NCI-H187 treated with DMSO at 0.1 percent for 48 hours (cell line): ENCODE measurements at places on chromosomes 11 and 22.

- no peak for DNase-seq
These were observed 149.1 kb downstream of the DSCAML1 start for GRCh38 chr11:117647872-117648271.

DNA sequence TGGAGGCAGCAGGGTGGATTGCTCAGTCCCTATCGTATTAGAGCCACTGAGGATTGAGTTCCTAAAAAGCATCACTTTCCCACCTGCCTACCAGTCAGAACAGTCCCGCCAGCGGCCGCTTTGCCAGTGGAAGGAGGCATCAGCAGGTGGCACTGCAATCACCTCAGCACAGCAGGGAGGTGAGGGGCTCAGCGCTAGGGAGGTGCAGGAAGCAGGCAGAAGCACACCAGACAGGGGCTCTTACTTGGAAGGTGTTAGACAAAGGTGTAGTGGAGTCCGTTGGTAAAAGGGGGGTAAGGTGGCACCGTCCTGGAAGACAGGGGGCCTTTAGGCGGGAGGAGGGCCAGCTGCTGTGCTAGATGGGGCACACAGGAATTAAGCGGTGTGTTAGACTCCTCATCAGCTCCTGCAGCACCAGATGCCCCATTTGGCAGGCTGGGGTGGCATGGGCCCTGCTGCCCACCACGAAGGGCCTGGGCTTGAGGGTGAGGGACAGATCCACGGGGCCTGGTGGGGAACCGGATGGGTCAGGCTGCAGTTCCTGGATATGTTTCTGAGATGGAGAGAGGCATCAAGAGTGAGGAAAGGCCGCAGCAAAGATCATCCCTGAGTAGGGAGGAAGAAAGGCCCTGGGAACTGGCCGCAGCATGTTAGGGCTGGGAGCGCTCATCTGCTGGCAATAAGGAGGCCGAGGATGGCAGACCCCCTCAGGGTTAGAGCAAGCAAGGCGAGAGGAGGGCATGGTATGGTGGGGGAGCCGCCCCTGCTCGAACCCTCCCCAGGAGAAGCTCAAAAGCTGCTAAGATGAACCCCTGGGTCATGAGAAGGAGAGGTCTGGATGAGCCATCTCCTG, 42.5 kb downstream of the C11orf58 start:
- no peak for DNase-seq

GRCh38 chr22:48404801-48405447, 1422.7 kb downstream of the BRD1 start:
- no peak for DNase-seq

DNA sequence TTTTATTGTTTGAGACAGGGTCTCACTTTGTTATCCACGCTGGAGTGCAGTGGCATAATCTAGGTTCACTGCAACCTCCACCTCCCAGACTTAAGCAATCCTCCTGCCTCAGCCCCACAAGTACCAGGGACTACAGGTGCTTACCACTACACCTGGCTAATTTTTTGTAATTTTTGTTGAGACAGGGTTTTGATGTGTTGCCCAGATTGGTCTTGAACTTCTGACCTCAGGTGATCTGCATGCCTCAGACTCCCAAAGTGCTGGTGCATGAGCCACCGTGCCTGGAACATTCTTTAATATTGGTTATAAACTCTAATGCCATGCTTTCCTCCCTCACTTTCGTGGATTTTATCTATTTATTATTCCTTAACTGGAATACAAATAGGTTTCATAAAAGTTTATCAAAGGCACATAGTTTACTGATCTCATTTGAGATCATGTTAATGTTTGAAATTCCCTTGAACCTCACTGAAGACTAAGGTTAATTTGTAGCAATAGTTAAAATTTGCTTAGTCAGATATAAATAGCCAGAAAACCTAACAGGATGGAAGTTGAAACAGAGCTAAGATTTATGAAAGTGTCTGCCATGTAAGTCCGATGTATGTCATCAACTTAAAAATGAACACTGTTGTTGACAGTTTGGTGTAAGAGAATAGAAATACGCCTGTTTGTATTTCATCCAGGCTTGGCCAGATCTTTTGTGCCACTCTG, 27.6 kb downstream of the KDM2A start:
- no peak for DNase-seq

GRCh38 chr11:56716379-56716854, 17.5 kb downstream of the OR9G1 start:
- DNase-seq, result no peak
